ENCODE measurements at places on chromosomes 2 and 18. TPM values are rescaled to one million over a fixed set of nuclear protein-coding genes. Genes with fewer than 3 reads are reported as not detected.

DNA sequence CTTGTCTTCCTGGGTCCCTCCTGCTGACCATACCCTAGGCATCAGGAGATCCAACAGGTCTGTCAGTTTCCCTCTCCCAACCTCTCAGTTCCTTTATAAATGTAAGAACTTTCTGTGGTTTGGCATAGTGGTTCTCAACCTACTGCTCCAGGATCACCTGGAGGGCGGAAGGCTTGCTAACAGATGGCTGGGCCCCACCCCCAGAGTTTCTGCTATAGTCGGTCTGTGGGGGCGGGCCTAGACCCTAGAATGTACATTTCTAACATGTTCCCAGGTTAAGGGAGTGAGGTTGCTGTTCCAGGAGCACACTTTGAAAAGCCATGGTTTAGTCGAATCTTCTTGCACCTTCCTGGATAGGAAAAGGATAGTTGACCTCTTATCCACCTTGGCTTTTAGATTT is 37.0 kb downstream of the HK2 start:
- no peak for DNase-seq

The CHRNG gene
- total RNA-seq, result not detected

GRCh38 chr18:57649556-57650500 is 28.2 kb upstream of the NARS1 start:
- no peak for DNase-seq

GRCh38 chr18:50879302-50880118 is 592 bp downstream of the ME2 start:
- peak; percentile 79 for DNase-seq

DNA sequence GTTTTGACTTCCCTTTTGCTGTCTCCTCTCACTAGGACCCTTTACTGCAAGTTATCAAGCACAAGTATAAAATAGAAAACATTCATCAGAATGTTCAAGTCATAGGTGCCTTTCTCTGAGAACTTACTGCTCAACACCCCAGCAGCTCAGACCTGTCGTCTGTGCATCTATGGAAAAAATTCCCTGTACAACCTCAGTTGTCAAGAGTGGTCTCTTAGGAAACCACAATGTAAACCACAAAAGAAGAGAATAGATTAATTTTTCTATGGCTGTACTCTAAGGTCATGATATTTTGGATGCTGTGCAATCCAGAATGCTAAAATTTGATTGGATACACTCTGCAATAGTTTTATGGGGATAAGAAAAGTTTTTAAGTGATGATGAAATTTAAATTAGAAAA is 84.1 kb downstream of the RBMS1 start:
- DNase-seq, result no peak

DNA sequence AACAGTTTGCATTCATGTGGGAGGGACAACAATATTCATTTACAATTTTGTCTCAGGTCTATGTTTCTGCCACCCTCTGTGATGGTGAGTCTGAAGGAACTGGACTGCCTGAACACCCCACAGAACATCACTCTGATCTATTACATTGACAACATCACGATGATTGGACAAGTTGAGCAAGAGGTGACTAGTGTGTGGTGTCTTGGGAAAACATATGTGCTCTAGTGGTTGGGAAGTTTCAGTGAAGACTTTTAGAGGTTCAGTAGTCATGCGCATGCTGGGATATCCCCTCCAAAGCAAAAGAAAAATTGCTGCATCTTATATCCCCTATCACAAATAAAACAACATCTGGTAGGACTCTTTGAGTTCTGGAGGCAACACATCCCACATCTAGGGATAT is 18.6 kb upstream of the CTLA4 start:
- DNase-seq, result no peak

GRCh38 chr2:238290091-238290509 is 1.7 kb upstream of the PER2 start:
- DNase-seq, result no peak

DNA sequence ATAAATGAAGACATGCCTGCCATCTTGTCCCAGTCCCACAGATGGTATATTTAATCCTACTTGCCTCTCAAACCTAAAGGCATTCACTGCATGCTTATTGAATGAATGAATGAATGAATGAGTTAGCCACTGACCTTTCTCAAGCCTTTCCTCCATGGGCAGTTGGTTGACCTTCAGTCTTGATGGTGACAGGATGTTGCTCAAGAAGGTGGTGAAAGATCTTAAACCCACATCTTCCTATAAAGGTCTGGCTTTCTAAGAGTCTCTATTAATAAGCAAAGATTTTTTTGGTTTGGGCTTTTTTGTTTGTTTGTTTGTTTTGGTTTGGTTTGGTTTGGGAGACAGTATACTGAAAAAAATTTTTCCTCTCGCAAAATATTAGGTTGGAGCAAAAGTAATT is 41.7 kb downstream of the KIAA2012 start:
- DNase-seq, result no peak
